ENCODE measurements at places on chromosomes 6 and 20. TPM values are rescaled to one million over a fixed set of nuclear protein-coding genes. Genes with fewer than 3 reads are reported as not detected.

The BNIP5 gene
- not detected for total RNA-seq

The MANEA gene
- total RNA-seq = 13.6 TPM

The AURKA gene
- 80.8 TPM for total RNA-seq

- DNase-seq = no peak
Observed at GRCh38 chr20:25750765-25751696, 54.4 kb upstream of the ZNF337 start.

GRCh38 chr6:138896104-138896756 is 91.8 kb downstream of the REPS1 start:
- DNase-seq = no peak

- DNase-seq = no peak
Observed at GRCh38 chr6:138844192-138844591, 48.3 kb downstream of the ECT2L start.

DNA sequence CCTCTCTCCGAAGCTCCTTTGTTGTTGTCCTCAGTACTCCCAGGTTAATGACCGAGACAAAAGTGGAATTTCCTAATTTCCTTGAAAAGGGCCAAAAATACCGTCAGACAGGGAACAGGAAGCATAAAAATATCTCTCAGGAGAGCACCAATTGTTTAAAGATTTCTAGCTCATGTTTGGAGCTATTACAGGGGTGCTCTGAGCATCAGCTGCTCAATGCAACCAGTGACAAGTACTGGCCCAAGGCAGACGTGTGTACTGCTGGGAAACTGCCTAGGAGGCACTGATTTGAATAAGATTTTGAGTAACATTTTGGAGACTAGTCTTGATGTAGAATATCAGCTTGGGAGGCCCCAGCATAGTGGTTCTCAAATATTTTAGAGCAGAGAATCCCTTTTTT is 17.3 kb downstream of the LAMA4 start:
- no peak for DNase-seq
